Activated T-helper 17 cell treated with anti-CD3 and anti-CD28 coated beads, Interleukin-2, amount 50 U/mL, for 72 hours (primary cell): ENCODE measurements at places on chromosomes 2 and 18.

DNA sequence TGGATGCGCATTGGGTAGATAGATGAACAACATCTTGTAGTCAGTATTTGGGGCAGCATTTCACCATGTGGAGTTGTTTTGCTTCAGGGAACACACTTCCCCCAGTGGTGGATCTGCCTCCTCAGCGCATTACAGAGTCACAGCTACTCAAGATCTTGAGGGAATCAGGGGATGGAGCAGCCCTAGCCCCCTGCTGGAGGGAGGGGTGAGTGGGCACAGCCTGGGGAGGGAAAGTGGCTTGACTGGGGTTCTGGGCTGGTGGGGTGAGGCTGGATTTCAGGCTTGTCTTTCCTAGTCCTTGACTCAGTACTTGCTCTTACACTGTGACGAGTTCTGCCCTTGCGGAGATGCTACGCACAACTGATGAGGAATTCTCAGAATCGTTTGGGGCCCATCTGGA, 271.0 kb upstream of the HS6ST1 start:
- ATAC-seq = no peak

DNA sequence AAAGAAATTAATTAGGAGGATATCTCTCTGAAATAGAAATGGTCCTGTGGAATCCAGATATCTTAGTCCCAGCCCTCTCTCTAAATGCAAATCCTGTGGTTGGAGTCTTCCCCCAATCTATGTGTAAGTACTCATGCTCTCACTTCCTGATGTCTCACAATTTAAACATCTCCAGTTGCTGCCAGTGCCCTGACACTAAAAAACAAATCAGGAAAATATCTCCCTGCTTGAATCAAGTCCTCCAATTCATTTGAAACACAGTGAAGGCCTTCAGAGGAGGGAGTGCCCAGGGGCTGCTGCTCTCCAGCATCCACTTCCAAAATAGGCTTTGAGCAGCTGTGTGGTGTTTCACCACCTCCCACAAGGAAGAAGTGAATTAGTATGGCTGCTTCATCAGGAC, 413.8 kb downstream of the RAD51AP2 start:
- no peak for ATAC-seq

DNA sequence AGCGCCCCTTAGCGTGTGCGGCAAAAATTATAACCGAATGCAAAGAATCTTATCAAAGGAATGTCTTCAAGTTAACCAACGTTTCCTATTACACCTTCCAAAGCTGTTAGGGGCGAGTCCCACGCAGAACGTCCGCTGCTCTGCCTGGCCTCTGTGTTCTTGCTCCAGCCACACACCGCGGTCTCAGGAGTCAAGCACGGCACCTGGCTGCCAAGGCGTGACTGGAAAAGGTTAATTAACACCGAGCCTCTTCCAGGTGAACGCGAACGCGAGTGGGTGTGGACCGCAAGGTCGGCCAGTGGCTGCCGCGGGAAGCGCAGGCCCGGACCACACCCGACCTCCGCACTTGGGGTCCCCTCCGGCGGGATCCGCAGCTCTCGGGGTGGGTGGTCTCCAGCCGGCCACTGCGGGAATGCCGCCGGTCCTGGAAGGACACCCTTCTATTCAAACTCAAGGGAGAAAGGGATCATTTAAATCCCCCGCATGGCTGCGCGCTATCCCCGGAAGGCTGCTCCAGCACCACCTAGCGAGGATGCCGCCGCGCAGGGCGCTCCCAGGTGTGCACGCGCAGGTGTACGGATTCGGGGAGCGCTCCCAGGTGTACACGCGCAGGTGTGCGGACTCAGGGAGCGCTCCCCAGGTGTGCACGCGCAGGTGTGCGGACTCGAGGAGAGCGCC, 830 bp downstream of the CYB5A start:
- ATAC-seq = no peak

- ATAC-seq = no peak
Measured at GRCh38 chr2:71336802-71337201, 5.2 kb downstream of the ZNF638 start.
